Activated CD4-positive, alpha-beta T cell treated with anti-CD3 and anti-CD28 coated beads, Interleukin-10, Interleukin-2, amounts not matched to agents 100 ng/mL and 50 ng/mL, durations not matched to agents 16 hours and 8 hours (primary cell): ENCODE measurements at places on chromosomes 12 and 14.

DNA sequence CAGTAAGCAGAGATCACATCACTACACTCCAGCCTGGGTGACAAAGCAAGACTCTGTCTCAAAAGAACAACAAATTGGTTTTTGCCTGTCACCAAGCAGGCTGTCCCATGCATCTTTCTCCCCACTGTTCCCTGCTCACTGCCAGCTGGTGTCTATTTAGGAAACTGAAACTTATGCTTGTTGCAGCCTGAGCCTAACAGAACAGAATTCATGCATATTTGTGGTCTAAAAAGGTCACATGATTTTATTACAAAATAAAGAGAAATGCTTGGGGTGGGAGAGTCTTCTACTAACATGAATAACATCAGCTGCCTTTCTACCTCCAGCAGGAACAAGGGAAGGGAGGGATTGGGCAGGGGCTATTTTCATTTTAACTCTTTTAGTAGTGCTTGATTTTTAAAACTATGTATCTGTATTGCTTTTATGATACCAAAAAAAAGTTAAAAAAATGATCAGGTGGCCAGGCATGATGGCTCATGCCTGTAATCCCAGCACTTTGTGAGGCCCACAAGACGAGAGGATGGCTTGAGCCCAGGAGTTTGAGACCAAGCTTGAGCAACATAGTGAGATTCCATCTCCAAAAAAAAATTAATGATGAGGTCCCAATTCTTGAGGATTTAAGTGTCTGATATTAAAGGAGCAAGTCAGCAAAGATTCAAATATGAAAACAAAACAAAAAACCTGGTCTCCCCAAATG is 923 bp downstream of the STAT2 start:
- peak; percentile 33 for DNase-seq

DNA sequence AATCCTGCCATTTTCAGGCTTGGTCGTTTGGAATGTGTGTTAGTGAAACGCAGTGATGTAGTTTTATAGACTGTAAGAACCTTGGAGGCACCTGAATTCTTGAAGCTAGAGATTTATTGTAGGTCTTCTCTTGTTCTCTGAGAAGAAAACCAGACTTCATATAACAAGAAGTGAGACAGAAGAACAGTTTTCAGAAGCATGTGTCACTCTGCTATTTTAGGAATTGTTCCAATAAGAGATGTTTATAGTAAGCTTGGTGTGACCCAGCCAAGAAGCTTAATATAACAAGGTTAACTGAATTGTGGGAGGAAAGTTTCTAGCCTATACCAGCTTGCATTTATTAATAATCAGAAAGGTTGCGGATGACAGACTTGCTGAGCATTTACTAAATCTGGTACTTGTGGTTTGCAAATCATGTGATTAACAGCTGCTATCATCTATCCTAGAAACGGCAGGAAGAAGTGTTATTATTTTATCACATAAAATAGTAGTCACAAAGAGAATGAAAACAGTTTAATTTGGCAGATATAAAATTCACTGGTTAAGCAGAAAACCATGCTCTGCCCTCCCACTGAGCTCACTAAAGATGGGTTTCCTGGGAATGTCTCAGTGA is 49.2 kb upstream of the BCAT1 start:
- DNase-seq: peak; percentile 51

- DNase-seq: no peak
These were observed 127.4 kb upstream of the RBM19 start for GRCh38 chr12:114093520-114093919.

- no peak for DNase-seq
These were observed 201.1 kb downstream of the PIK3C2G start for GRCh38 chr12:18462442-18462841.

GRCh38 chr14:72450473-72451044 is 443.3 kb downstream of the DPF3 start:
- DNase-seq: no peak

- DNase-seq: no peak
These were observed 80.5 kb upstream of the DACT1 start for GRCh38 chr14:58557242-58557641.

DNA sequence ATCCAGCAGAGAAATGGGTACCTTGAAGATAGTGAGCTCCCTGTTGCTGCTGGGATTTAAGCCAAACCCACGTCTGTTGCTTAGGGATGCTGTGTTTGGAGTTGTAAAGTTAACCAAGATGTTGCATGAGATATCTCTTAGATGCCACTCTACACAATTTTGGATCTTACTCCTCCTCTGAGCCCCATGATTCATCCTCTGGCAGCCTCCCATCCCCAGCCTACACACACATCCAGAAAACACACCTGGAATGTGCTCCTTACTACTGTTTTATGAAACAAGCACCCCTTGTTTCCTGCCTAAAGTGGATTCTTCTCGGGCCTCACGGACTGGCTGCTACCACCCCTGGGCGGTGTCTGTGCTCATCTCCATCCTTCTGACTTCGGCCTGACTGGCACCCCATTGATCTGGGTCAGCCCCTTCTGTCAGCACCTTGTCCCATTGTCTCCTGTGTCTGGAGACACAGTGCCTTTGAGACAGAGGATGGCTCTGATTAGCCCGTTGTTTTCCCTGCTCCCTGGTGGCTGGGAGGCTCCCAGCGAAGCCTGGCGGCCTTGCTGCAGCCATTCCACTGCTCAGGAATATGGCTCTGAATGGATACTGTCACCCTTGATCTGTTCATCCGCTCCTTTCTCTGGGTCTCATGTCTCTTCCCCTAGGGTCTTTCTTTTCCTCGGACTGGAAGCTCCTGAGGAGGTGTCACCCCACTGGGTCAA is 24.3 kb downstream of the TSPAN9 start:
- DNase-seq: no peak

GRCh38 chr12:56633468-56634241 is 3.5 kb upstream of the BAZ2A start:
- DNase-seq: no peak

- no peak for DNase-seq
These were observed 39.3 kb upstream of the SSTR1 start for GRCh38 chr14:38168416-38168815.

- DNase-seq: no peak
These were observed 91.0 kb downstream of the LRRC74A start for GRCh38 chr14:76917158-76917596.

GRCh38 chr12:132300789-132301722 is 28.3 kb downstream of the GALNT9 start:
- DNase-seq: no peak

DNA sequence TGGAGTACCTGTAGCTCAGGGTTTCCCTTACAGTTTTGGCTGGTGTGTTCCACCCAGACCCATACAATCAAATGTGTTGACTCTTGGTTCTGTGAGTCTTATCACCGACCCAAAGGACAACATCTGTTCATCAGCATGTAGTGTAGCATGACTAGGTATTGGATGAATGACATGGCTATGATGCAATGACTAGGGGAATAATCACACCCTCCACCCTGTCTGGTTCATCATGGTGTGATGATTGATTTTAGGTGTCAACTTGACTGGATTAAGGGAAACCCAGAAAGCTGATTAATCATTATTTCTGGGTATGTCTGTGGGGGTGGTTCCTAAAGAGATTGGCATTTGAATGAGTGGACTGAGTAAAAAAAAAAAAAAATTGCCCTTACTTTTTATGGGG is 311.3 kb downstream of the DPF3 start:
- DNase-seq: peak; percentile 38

GRCh38 chr12:95286713-95287112 is 69.1 kb downstream of the VEZT start:
- DNase-seq: no peak

GRCh38 chr14:94054936-94055335 is 26.1 kb downstream of the DDX24 start:
- no peak for DNase-seq

GRCh38 chr14:21039585-21040369 is 2.4 kb upstream of the RNASE7 start:
- peak; percentile 36 for DNase-seq

DNA sequence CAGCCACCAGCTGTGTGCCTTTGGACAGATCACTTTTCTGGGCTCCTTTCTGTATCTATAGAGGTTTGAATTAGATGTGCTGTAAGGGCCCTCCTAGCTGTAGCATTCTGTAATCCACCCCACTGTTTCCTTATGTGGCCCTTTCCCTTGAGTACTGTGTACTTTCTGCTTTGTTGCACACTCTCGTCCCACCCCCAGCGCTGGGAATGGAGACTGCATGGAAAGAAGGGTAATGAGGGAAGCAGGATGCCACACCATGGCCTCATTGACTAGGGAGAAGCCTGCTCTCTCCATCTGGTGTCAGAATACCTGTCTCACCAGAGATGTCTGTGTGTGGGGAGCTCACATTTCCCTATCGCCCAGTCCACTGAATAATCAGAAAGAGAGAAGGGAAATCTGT is 13.6 kb upstream of the GALNT16 start:
- DNase-seq: no peak

DNA sequence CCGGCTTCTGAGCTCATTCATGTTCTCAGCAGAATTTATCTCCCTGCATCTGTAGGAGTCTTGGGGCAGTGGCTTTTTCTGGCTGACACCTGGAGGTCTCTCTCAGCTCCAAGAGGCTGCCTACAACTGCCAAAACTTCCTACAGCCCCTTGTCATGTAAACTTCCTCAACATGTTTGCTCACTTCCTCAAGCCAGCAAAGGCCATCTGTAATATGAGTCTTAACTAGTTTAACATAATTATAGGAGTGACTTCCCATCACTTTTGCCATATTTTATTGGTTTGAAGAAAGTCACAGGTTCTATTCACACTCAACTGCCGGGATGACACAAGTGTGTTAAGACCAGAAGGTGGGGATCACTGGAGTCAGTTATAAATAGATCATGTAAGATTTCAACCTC is 194.0 kb downstream of the VRK1 start:
- DNase-seq: no peak

- DNase-seq: no peak
These were observed 231.3 kb downstream of the ZFP36L1 start for GRCh38 chr14:68561531-68562007.

DNA sequence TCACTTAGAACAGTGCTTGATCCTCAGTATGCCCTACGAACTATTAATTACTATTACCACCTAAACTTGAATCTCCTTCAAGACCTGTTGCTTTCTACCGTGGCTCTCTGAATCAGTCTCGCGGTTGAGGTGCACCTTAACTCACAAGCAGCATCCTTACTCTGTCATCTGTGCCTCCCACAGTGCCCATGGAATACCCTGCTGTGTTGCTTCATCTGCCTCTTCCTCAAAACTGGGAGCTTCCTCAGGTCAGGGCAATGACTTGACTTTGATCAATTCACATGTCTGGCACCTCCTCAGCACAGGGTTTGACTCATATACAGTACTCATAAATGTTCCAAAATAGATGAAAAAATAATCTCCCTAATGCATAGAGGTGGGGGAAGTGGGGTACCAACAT is 305.9 kb downstream of the NUAK1 start:
- no peak for DNase-seq

- no peak for DNase-seq
These were observed 59.3 kb upstream of the TMTC1 start for GRCh38 chr12:29843036-29843435.

GRCh38 chr12:128611736-128612135 is 212.0 kb downstream of the SLC15A4 start:
- DNase-seq: no peak

GRCh38 chr14:77421201-77421600 is 2.1 kb downstream of the NOXRED1 start:
- DNase-seq: no peak
